ENCODE measurements at places on chromosomes 13 and 19. TPM values are rescaled to one million over a fixed set of nuclear protein-coding genes. Genes with fewer than 3 reads are reported as not detected.

Gene KLK7
- not detected for total RNA-seq

Gene GJB6
- 12.6 TPM for total RNA-seq

Gene MICU2
- 47.3 TPM for total RNA-seq

Gene ERICH4
- total RNA-seq = not detected

Gene MCEMP1
- not detected for total RNA-seq

Gene ZNF555
- total RNA-seq = 23.2 TPM

Gene CAMSAP3
- 16.3 TPM for total RNA-seq

Gene MEIOSIN
- total RNA-seq = not detected

Gene KLK10
- not detected for total RNA-seq

Gene ZNF20
- 6.1 TPM for total RNA-seq

- DNase-seq = no peak
These were observed 41.9 kb downstream of the NFIX start for GRCh38 chr19:13037161-13037560.

DNA sequence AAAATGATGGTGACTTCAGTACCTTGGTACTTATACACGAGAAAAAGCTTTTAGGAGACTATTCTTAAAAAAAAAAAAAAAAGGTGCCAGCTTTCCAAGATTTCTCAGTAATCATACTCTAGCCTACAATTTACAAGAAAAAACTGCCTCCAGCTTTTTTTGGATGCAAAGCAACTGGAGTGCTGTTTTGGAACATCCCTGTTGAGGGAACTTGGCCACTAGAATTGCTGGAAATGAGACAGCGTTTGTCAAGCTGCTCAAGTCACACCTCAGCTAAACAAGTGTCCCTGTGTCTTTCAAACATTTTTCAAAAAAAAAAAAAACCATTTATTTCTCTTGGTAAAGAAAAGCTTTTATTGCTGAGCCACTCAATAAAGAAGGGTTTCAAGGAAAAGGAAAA, 413.1 kb upstream of the ARGLU1 start:
- peak; percentile 14 for DNase-seq

GRCh38 chr19:7099597-7099921, 30.1 kb downstream of the ZNF557 start:
- DNase-seq = no peak

DNA sequence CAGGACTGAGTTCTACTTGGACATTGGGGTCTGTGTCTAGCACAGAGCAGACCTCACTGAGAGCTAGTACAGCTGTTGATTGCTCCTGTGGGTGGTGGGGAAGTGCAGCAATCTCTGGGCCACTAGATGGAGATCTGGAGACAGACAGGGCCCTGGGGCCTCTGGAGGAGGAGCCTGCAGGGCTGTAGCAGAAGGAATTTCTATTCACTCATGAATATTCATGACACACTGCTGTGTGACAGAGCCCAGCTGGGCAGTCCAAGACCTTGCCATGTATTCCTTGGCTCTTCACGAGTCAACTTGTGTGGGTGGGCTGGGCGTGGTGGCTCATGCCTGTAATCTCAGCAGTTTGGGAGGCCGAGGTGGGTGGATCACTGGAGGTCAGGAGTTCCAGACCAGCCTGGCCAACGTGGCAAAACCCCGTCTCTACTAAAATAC, 37.5 kb downstream of the SUGP2 start:
- peak; percentile 82 for DNase-seq

DNA sequence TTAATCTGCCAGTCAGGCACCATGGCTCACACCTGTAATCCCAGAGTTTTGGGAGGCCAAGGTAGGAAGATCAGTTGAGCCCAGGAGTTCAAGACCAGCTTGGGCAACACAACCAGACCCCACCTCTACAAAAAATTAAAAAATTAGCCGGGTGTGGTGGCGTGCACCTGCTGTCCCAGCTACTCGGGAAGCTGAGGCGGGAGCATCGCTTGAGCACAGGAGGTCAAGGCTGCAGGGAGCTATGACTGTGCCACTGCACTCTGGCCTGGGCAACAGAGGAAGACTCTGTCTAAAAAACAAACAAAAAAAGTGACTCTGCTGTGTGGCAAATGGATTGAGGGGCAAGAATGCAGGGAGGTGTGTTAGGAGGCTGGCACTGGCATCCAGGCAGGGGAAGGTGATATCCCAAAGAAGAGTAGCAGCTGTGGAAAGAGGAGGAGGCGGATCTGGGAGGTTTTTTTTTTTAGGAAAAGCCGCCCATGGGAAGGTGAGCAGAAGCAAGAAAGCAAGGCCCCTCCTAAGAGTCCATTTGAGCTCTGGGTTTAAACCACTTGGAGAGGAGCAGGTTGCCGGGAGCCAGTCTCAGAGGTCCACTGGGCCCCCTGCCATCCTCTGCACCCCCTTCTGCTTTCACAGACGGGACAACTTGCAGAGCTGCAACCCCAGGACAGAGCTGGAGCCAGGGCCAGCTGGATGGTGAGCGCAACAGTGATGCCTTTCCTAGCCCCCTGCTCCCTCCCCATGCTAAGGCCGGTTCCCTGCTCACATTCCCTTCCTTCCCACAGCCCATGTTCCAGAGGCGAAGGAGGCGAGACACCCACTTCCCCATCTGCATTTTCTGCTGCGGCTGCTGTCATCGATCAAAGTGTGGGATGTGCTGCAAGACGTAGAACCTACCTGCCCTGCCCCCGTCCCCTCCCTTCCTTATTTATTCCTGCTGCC, 2.1 kb downstream of the HAMP start:
- DNase-seq = no peak

GRCh38 chr19:3770136-3770999, 1.7 kb downstream of the RAX2 start:
- no peak for DNase-seq

DNA sequence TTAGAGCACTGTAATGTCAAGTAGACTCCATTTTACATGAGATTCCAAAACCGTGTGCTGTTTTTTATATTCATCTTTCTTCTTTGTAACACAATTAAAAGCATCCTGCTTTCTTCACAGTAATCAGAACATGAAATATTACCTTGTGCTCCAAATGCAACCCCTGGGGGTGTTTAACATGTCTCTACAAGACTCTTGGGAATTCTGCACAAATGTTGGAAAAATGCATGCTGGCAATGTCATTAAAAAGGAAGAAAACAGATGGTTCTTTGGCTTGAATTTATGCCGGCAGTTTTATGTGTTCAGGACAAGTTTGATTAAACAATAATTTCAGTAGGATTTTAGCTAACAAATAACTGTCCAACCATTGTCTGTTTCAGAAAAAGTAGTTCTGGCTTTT, 159.1 kb downstream of the LIG4 start:
- no peak for DNase-seq

DNA sequence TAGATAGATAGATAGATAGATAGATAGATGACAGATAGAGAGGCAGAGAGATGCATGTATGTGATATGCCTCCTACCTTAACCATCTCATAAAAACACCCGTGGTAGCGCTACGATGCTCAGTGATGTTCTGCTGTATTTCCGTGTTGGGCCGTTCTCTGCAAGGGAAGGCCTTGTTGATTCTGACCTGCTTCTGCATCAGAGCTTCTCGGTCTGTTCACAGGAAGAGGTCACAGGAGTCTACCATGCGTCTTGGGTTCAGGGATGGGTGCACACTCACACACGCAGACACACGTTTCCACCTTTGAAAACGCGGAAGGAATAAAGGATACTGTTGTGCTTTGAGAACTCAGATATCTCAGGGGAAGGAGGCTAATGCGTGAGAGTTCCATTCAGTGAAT, 316.9 kb downstream of the TEX29 start:
- no peak for DNase-seq

GRCh38 chr13:21501686-21502085, 42.6 kb upstream of the ZDHHC20 start:
- no peak for DNase-seq

GRCh38 chr13:46899801-46900200, 2.9 kb upstream of the HTR2A start:
- DNase-seq = no peak

DNA sequence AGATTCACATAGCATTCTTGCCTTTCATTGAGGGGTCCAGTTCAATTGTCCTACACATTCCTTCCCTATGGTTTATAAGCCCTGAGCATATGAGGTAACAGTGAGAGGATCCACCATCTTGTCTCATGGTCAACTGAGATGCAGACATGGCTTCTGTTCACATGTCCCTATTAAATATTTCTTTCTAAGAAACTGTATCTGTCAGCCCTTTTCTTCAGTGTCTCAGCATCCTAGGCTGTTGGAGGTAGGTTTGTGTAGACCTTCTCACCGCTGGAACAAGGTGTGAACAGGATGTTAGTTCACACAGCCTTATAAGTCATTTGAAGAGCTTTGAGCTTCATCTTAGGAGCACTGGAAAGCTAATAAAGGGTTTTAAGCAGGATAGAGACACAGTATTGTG, 110.3 kb upstream of the EDNRB start:
- no peak for DNase-seq
